ENCODE measurements at places on chromosomes 5 and 9.

DNA sequence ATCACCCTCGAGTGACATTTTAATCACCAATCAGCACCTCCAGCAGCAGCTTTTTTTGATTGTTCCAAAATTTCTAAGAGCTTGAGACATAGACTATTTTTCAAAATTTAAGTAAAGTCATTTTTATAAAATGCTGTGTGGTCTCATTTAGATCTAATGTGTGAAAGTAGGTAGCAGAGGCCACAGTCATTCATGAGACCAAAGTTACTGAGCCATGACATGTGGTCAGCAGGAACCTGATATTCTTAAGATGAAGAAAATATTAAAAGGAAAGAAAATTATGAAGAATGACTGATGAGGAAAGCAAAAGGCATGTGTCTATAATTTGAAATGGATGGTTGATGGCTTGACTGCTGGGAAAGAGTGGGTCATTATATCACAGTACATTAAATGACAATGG, 7.2 kb downstream of the FREM1 start:
- DNase-seq, result no peak

- DNase-seq, result no peak
Observed at GRCh38 chr5:140178086-140178410, 3.1 kb downstream of the CYSTM1 start.

- DNase-seq, result no peak
Observed at GRCh38 chr9:11506980-11507379, 894.2 kb upstream of the PTPRD start.

DNA sequence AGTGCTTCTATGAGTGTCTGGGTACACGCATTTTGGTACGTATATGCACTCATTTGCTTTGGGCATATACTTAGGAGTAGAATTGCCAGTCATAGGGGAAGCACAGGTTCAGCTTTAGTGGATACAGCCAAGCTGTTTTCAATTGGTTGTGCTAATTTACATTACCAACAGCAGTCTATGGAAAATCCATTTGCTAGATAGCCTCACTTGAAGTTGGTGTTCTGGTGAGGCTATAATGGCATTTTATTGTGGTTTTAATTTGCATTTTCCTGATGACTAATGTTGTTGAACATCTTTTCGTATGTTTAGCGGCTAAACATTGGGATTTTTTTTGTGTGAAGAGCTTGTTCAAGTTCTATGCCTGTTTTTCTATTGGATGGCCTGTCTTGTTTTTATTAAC, 76.8 kb upstream of the ANKH start:
- no peak for DNase-seq

GRCh38 chr9:97748525-97748924, 51.4 kb upstream of the XPA start:
- no peak for DNase-seq

DNA sequence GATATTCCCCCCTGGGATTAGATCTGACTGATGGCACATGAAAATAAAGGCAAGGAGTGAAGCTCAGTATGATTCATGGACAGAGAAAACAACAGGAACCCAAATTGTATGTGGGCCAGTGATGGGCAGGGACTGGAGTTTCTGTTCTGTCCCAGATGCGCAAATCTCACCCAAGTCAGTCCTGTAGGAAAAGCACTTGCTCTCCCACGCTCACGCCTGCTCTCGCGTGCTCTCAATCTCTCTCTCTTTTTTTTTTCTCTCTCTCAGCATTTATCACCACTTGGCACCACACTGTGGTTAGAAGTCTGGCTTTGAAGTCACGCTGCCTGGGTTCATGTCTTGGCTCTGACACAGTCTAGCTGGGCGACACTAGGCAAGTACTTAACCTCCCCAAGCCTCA, 106.5 kb upstream of the LRRTM2 start:
- DNase-seq, result no peak

DNA sequence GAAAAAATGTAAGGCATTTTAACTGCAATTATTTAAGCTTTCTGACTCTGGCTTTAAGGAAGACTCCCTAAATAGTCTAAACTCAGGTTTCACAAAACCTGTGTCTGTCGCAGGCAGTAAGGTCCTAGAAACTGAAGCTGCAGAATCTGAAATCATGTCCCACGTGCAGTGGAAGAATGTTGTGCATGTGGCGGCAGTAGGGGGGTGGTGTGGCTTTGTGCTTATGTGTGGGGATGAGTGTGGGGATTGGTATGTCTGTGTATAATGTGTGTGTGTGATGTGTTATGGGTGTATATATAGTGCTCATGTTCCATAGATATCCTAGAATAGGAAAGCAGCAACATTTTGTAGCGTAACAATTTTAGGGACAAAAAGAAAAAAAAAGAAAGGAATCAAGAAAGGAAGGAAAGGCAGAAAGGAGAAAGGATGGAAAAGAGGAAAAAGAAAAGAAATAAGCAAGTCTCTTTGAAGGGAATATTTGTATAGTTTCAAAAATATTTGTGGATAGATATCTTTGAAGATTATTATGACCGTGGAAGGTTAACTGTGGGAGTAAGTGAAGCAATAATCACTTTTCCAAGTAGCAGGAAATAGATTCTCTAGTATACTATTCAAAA, 6.6 kb downstream of the ANKDD1B start:
- DNase-seq, result no peak
